ENCODE measurements at places on chromosomes 3 and 15.

GRCh38 chr15:84609818-84610525, 9.2 kb downstream of the ZSCAN2 start:
- no peak for DNase-seq

GRCh38 chr3:64266065-64266931, 41.0 kb upstream of the PRICKLE2 start:
- DNase-seq = no peak

- DNase-seq = no peak
Measured at GRCh38 chr3:9893739-9894138, 3.3 kb downstream of the JAGN1 start.

GRCh38 chr3:69439643-69440270, 53.9 kb upstream of the FRMD4B start:
- DNase-seq = no peak

DNA sequence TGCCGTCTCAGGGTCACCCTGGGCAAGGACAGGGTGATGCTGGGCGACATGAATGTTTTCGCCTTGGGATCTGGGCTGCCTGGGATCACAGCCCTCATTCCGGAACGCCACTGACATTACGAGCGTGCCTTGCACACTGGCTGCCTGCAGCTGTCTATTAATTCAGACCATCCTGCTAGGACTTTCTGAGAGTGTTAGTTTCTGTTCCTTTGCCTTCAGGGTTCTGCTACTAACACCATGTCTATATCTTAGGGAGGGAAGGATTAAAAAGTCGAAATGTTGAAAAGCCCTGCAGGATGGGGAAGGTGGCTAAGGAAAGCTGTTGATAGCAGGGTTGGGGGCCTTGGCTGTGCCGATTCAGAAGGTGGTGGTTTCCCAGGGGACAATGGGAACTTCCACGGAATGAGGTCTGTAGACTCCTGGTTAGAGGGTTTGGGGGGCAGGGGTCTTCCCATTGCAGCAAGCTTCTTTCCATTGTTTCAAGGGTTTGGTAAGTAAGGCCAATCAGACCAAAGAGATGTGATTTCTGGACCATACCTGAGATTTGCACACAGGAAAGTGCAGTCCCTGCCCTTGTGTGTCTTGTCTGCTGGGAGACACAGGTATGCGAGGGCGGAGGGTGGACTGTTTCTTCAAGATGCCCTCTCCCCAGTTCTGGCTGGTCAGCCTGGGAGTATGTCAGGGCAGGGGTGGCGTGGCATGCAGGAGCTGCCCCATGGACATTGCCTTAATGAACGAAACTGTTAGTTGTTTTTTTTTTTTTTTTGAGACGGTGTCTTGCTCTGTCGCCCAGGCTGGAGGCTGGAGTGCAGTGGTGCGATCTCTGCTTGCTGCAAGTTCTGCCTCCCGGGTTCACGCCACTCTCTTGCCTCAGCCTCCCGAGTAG, 50.9 kb downstream of the RGMA start:
- DNase-seq = no peak

DNA sequence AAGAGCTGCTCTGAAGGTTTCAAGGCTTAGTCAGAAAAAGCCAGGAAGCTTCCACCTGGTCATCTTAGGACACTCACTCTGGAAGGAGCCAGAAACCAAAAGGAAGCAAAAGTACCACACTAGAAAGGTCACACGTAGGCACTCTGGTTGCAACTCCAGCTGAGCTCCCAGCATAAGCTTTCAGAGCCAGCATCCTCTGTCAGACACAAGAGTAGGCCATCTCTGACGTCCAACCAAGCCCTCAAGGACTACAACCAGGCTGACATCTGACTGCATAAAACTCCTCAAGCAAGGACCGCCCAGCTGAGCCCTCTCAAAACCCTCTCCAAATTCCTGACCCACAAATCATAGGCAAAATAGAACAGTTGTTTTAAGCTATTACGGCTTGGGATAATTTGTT, 12.8 kb downstream of the SH3BP5 start:
- DNase-seq = no peak

- no peak for DNase-seq
Measured at GRCh38 chr3:132432639-132433038, 15.3 kb downstream of the DNAJC13 start.

- no peak for DNase-seq
Measured at GRCh38 chr3:23944007-23944783, 891 bp upstream of the NR1D2 start.
